ENCODE measurements at places on chromosomes 7 and 10.

- DNase-seq: no peak
Measured at GRCh38 chr10:52454491-52454890, 140.4 kb downstream of the DKK1 start.

DNA sequence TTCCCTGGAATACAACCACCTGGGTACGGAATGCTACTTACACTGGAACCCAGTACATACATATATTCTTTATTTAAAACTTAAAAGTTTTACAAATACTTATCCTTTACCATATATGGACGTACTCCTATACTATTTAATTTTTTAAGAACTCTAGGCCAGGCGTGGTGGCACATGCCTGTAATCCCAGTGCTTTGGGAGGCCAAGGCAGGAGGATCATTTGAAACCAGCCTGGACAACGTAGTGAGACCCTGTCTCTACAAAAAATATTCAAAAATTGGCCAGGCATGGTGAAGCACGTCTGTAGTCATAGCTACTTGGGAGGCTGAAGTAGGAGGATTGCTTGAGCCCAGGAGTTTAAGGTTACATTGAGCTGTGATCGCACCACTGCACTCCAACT is 2.0 kb downstream of the RBM28 start:
- no peak for DNase-seq

DNA sequence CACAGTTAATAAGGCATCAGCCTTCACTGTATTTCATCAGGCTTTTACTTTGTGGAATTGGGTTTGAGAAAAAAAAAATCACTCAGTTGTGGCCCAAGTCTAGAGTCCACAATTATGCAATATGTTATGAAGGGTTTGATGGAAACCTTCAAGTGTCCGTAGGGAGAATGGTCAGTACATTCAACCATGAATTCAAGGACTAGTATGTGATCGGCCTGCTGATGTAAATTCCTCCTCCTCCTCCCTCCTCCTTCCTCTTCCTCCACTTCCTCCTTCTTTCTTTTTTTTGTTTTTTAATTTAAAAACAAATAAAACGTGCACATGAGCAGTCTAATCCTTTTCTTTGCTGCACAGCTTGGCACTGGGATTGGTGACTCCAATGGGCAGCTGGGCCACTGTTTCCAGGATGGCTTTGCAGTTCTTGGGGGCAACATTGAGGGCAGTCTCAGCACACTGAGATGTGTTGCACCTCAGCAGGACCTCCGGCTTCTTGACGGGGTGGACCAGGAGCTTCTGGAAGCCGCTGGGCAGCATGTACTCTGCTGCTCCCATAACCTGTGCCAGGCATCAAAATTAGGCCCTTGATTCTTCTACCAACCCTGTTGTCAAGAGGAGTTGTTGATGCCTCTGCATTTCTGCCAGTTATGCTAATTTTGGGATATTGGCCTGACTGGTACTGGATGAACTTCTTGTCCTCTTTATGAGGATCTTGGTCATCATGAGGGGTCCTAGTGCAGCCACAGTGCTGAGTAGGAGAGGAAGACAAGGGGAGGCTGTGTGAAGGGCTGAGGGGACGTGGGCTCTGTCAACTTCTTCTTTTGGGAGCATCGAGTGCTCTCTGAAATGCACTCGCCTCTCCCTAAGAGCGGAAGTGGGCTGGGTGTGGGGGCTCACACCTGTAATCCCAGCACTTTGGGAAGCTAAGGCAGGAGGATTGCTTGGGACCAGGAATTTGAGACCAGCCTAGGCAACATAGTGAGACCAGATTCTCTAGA is 9.3 kb upstream of the IL2RA start:
- DNase-seq: no peak

DNA sequence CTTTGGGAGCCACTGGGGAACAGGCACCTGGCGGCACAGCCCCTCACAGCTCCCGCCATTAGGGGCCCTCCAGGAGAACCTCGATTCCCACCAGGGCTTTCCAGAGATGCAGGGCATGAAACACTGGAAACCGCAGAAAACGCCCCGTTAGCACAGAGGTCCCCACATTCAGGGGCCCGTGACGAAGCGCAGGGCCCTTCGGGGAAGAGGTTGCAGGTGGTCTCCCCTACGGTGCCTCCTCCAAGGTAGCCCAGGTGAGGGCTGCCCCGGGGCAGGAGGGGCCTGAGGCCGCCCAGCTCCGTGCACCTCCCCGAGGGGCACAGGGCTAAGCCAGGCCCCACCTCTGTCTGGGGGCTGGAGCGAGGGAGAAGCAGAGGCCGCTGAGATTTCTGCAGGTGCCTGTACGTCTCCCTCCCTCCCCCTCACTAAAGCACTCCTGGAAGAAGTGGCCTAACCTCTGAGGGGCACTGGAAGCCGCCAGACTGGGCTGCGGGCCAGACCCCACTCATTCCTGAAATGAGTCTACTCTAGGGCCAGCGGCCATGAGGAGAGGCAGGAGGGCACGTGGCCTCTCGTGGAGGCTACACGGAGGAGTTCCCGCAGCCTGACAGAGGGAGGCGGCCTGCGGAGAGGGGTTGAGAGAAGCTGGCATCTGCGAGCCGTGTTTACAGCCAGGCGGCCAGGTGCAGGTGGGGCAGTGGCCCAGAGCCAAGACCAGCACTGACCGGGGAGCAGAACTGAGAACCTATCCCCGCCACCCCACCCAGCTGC is 6.9 kb downstream of the PDGFA start:
- no peak for DNase-seq

GRCh38 chr10:14953424-14954000 is 384 bp downstream of the DCLRE1C start:
- DNase-seq: peak; percentile 34

DNA sequence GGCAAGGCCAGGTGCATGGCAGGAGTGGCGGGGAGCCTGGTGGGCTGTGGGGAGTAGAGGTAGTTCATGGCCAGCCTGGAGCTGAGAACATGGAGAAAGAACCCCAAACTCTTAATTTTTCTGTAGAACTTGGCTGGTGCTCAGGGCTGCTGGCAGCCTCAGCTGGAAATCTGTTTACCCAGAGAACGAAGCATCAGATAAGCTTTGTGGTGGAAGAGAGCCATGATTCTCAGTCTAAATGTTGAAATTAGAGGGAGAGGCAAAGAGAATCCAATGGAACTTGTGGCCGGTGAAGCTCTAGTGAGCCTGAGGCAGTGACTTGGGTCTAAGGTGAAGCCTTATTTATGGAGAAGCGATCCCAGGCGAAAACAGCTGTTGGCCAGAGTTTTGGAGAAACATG is 126.4 kb downstream of the CCDC3 start:
- DNase-seq: no peak

DNA sequence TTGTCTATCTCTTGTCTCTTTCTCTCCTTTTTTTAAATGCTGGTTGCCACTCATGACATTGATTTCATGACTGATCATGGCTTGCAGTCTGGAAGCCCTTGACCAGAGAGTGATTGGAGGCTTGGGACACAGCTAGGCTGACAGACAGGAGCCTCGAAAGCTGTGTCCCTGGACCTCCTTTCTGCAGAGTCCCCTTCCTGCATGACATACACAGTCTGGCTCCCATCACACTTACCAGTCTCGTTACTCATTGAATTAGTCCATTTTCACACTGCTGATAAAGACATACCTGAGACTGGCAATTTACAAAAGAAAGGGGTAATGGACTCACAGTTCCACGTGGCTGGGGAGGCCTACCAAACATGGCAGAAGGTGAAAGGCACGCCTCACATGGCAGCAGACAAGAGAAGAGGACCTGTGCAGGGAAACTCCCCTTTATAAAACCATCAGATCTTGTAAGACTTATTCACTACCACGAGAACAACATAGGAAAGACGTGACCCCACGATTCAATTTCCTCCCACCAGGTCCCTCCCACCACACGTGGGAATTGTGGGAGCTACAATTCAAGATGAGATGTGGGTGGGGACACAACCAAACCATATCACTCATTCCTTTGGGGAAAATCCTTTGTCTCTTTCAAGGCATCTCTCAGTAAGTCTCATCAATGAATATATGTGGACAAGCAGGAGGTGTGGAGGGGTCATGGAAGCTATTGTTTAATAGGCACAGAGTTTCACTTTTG is 102.3 kb downstream of the TBXAS1 start:
- DNase-seq: no peak

GRCh38 chr7:66301249-66301648 is 96.1 kb downstream of the TPST1 start:
- no peak for DNase-seq

- no peak for DNase-seq
Measured at GRCh38 chr10:60513281-60513680, 123.6 kb upstream of the ANK3 start.

GRCh38 chr7:117138495-117138894 is 184.4 kb downstream of the WNT2 start:
- DNase-seq: no peak

- no peak for DNase-seq
Measured at GRCh38 chr7:153022475-153023193, 263.1 kb downstream of the ACTR3B start.

- DNase-seq: no peak
Measured at GRCh38 chr10:112434988-112435619, 11.6 kb downstream of the ZDHHC6 start.

DNA sequence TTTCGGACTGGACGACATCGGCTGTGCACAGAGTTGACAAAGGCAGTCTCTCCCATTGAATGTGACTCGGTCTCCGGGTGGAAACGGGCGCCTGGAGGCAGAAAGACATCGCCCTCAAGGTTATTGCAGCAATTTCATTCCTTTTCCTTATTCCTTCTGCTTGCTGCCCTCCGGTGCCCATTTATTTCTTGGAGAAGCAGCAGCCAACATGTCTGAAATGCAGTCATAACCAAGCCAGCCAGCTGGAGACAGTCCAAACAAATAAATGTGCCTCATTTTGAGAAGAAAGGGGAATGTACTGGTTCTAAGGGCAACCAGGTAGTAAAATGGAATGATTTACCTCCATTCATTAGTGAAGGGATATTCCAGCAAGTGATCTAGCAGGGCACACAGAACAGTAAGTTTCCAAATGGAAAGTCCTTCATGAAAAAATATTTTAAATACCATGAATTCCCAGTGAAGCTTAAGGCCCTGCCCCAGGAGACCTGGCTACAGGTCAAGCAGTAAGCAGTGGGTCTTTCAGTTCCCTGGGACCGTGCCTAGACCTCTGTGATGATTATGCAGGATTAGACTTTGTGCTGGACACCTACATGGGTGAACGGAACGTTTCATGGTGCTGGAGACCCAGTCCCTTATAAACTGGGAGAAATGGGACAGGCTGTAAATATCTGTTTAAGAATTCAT is 86.6 kb downstream of the ABLIM1 start:
- DNase-seq: no peak

GRCh38 chr7:105849122-105849855 is 27.1 kb downstream of the ATXN7L1 start:
- DNase-seq: peak; percentile 25

GRCh38 chr10:71525721-71526120 is 129.0 kb downstream of the CDH23 start:
- DNase-seq: no peak

DNA sequence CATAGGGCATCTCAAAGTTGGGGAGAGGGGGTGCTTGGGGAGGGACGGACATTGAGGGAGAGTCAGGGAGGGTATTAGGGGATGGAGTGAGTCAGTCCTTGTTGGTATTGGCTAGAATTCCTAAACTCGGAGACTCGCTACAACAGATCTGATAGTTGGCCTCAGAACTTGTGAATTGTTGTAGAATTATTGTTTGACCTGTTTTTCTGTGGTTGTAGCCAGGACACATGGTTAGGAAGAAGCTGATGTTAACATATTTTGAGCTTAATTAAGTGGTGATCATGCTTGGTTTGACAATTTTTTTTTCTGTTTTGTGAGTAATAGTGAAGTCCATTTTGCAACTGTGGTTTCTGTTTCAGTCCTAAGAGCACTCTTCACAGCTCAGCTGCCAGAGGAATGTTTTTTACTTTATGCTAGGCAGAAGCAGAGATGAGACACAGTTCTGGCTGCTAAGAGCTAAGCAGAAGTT is 1190.3 kb upstream of the C7orf33 start:
- no peak for DNase-seq

- DNase-seq: no peak
Measured at GRCh38 chr7:12490107-12490688, 80.3 kb upstream of the SCIN start.

GRCh38 chr10:101893510-101894120 is 50.0 kb upstream of the KCNIP2 start:
- DNase-seq: no peak

DNA sequence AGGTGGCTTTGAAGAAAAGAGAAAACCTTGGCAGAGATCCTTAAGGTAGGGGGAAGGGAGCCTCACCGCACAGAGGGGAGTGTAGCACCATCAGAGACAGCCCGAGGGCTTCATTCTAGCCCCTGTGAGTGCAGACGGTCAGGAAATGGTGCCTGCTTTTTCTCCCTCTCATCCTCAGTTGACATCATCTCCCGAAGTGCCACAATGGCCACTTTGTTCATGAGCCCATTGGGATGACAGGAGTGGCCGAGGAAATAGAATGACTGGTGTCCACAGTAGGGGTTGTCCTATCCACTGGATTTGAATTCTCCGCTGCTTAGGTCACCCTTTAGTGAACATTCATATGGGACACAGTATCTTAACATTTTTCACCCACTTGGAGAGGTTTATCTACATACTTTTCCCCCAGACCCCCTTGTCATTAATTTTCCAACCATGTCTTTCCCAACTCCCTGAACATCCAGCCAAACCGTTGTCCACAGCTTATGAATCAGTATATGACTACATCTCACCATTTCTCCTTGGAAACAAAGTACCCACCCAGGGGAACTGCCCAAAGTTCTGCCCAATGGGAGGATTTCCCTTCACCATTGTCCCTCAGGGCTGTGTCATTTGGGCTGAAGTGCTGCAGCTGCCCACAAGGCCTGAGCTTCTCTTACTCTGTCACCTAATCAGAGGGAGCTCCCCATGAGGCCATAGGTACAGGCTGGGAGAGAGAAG is 108.8 kb downstream of the ADCY1 start:
- DNase-seq: no peak

- no peak for DNase-seq
Measured at GRCh38 chr7:52944921-52945320, 90.5 kb upstream of the POM121L12 start.

DNA sequence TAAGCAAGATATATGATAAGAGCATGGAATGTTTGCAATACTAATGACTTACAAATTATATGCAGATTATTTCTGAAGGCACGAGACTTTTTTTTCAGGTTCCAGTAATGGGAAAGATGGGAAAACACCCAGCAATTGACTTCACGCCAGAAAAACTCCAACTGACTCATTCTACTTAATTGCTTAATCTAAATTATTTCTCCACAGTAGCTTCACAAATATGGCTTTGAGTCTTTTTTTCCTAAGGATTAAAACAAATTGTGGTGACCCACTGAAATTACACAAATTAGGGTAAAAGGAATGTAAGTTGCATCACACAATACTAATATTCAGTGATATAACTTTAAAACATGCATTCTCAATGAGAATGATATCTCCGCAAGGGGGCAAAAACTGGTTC is 138.7 kb downstream of the GNAI1 start:
- no peak for DNase-seq

- DNase-seq: no peak
Measured at GRCh38 chr10:121356183-121356582, 242.1 kb downstream of the FGFR2 start.

All from T-helper 1 cell (primary cell).